ENCODE measurements at places on chromosomes 12 and 14. TPM values are rescaled to one million over a fixed set of nuclear protein-coding genes. Genes with fewer than 3 reads are reported as not detected.

GRCh38 chr14:85252011-85252410, 277.9 kb upstream of the FLRT2 start:
- DNase-seq, result no peak

GRCh38 chr12:111443586-111443985, 37.9 kb downstream of the SH2B3 start:
- DNase-seq, result no peak

DNA sequence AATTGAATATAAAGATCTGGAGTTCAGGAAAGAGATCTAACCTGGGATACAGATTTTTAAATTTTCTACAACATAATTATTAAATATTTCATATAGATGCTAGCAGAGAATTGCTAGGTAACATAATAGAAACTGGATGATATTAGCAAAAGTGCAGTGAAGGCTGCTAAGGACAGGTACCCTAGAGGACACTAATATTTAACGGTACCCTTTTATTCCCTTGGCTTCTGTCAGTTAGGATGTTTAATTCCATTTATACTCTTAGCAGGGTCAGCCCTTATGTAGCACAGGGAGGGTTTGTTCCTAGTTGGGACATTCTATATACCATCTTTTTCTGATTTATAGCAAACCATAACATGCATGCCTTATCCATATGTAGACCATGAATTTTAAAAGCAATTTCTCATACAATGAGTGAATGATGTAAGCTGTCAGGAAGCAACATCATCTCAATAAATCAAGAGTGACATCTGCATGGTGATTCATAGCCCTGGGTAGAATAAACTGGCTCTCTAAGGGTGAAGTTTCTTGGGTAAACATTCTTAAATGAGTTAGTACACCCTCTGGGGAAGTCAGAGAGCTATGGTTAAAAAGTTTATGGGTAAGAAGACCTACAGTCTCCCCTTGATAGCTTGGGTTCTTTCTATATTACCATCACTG, 404.4 kb upstream of the MGAT4C start:
- no peak for DNase-seq

GRCh38 chr12:53709671-53710070, 17.6 kb downstream of the CALCOCO1 start:
- no peak for DNase-seq

DNA sequence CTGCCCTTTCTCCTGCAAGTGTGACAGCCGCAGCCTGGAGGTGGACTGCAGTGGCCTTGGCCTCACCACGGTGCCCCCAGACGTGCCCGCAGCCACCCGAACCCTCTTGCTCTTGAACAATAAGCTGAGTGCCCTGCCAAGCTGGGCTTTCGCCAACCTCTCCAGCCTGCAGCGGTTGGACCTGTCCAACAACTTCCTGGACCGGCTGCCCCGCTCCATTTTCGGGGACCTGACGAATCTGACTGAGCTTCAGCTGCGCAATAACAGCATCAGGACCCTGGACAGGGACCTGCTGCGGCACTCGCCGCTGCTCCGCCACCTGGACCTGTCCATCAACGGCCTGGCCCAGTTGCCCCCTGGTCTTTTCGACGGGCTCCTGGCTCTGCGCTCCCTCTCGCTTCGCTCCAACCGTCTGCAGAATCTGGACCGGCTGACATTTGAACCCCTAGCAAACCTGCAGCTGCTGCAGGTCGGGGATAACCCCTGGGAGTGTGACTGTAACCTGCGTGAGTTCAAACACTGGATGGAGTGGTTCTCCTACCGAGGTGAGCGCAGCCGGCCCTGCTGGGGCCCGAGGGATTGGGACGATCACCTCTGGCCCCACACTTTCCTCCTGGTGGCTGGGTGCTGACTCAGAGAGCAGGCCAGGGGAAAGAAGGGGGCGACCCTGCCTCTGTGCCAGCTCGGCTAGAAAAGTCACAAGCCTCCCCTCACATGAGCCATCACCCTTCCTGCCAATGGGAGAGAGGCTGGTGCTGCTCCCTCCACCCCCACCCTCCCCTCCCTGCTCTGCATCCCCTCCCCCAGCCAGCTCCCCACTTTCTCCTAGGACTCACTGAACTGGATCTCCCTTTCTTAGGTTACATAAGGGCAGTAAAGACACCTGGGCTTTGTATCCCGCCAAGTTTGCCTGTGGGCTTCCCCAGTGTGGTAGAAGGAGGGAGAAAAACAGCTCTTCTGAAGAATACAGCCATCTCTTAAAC, 10.9 kb downstream of the LRTM2 start:
- no peak for DNase-seq

Gene FERMT2
- total RNA-seq, result not detected

- no peak for DNase-seq
Observed at GRCh38 chr14:76235628-76236027, 83.9 kb downstream of the GPATCH2L start.

Gene BATF
- total RNA-seq, result 19.2 TPM

- DNase-seq, result no peak
Observed at GRCh38 chr12:77204083-77204482, 138.7 kb upstream of the E2F7 start.

- DNase-seq, result no peak
Observed at GRCh38 chr12:57929092-57929830, 12.1 kb upstream of the ATP23 start.

Gene GPRC5D
- not detected for total RNA-seq

- no peak for DNase-seq
Observed at GRCh38 chr14:96092936-96093335, 53.8 kb downstream of the C14orf132 start.

Gene ACOT6
- total RNA-seq, result not detected

- DNase-seq, result no peak
Observed at GRCh38 chr14:85010186-85010585, 519.8 kb upstream of the FLRT2 start.

DNA sequence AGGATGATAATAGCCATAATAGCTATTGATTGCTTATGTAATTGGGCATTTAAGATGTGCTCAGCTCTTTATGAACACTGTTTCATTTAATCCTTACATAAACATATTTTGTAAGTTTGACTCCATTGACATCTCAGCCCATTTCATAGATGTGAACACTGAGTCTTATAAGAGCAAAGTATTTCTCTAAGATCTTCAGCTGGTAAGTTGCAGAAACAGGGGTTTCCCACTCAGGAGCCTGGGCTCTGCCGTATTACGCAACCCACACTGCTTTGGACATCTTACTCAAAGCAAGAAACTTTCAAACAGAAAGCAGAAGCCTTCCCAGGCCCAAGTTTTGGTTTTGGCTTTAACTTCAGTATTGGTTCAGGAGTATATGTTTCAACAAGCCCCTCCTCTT, 705.1 kb downstream of the MED13L start:
- DNase-seq, result no peak

DNA sequence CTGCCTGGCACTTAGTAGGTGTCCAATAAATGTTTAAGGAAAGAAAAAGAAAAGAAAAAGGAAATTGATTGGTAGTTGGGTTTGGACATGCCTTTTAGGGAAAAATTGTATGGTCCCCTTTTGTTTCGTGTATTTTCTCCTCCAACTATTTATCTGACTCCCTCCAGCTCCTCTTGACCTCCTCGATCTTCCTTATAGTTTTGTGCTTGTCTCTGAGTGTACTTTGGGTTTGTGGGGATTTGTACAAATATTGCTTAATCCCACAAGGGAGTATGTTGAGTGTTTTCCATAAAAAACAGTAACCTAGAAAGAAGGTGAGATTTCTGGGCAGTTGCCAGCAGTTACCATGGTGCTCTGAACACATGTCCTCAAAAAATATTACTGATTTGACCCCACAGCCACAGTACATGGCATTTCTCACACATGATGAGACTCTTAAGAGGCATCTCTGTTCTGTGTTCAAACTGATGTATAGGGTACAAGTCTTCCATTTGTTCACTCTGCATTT, 15.7 kb downstream of the PLEKHG7 start:
- no peak for DNase-seq

- no peak for DNase-seq
Observed at GRCh38 chr14:91866061-91866460, 1.3 kb downstream of the TC2N start.

- DNase-seq, result no peak
Observed at GRCh38 chr12:107864235-107864634, 89.7 kb downstream of the ASCL4 start.

Gene TTC6
- not detected for total RNA-seq

DNA sequence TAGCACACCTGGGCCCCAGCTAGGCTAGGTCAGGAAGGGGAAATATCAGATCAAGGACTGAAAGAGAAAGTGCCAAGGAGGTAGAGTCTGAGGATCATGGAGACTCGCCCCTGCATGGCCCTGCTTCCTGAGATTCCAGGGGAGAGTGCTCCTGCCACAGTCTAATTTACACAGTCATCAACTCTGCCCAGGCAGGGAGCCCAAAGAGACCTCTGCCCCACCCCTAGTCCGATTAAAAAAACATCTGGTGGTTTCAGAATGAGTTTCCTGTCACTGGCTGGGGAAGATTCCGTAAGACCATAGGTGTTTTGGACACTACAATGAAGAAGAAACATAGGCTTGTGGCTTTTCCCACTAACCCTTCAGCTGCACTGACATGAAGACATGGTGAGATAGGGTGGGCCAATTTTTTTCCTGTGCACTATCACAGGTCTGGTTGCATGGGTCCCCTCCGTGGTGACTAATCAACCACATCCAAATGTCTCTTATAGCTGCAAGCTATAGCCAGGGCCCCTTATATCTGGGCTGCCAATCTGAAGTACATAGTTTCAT, 31.5 kb upstream of the GZMB start:
- peak; percentile 9 for DNase-seq

Gene CLEC4C
- not detected for total RNA-seq

Gene PIK3C2G
- not detected for total RNA-seq

DNA sequence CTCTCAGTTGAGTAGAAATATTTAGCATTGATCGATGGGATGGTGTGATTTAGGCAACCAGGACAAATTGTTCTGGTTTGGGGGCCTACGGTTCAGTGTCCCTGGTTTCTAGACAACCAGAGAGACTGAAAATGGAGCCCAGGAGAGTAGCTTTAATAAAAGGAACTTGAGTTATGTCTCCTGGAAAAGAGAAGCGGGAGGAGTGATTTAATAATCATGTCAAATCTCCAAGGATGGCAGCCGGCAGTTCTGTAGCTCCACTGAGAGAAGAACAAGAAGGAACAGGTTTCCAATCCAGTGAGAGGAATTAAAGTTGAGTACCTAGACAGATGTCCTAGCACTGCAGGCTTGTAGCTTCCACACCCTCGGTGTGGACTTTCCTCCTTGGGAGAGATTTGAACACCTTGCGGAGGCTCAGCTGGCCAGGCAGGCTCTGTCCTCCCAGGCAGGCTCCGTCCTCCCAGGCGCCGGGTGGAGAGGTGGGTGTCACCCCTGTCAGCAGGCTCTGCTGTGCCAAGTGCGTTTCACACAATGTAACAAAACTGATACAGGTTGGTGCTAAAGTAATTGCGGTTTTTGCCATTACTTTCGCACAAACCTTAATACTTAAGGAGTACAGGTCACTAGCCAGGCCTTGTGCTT, 45.9 kb downstream of the SLC6A12 start:
- no peak for DNase-seq

DNA sequence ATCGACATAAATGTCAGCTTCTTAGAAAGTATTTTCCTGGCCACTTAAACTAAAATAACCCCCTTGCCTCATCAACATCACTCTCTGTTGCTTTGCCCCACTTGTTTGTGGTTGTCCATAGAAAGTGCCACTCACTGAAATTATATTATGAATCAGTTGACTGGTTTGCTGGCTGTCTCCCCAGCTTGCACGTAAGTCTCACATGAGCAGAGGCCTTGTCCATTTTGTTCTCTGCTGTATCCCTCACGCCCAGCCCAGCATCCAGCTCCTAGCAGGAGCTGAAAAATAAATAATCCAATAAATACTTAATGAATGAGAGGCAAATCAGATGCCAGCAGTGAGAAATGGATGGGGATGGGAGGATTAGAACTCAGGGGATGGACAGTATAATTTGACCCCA, 159.3 kb downstream of the KSR2 start:
- DNase-seq, result no peak

- DNase-seq, result no peak
Observed at GRCh38 chr12:67966560-67966959, 22.7 kb upstream of the IFNG-AS1 start.

Gene CYP46A1
- 0.51 TPM for total RNA-seq

DNA sequence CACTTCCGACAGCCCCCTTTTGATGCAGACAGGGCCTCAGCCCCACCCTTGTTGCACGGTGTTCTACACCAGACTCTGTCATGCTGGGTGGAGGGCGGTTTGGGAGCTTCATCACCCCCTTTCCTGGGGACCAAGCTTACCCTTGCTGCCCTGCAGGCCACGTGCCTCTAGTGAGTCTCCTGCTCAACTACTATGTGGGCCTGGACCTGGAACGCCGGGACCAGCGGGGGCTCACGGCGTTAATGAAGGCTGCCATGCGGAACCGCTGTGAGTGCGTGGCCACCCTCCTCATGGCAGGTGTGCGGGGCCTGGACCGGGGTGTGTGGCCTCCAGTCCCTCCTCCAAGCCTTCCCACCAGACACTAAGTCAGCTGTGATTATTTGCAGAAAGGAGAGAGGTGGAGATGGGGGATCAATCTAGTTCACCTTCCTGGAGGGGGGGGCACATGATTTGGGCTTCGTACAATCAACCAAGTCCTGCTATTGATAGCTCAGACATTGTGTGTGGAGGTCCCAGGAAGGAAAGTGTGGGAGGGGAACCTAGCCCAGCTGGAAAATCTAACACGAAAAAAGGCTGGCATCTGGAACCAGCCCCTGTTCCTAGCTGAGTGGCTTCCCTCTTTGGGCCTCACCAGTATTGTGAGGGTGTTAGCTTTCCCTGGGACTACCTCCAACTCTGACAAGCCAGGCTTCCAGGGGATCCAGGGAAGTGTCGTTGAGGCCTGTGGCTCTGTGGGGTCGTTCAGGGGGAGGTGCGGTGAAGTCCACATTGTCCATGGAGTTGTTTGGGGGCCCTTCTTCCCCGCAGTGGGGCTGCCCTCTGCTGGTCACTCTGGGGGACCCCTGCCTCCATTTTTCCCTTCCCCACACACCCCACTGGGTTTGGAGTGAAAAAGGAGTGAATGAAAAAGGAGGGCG, 1.6 kb downstream of the ANKRD33 start:
- DNase-seq, result no peak

Gene SCYL2
- 36.7 TPM for total RNA-seq

GRCh38 chr12:579420-580110, 83.7 kb downstream of the NINJ2 start:
- DNase-seq, result no peak

GRCh38 chr14:87989956-87990299, 3.1 kb downstream of the GALC start:
- no peak for DNase-seq
